ENCODE measurements at places on chromosomes 1 and 21. TPM values are rescaled to one million over a fixed set of nuclear protein-coding genes. Genes with fewer than 3 reads are reported as not detected.

Gene CTSS
- 7.7 TPM for polyA plus RNA-seq

Gene CHD5
- polyA plus RNA-seq: 0.28 TPM

Gene MSH4
- polyA plus RNA-seq: 0.60 TPM

Gene HNRNPU
- 758 TPM for polyA plus RNA-seq

Gene PLEKHA6
- 46.1 TPM for polyA plus RNA-seq

Gene SETSIP
- 0.52 TPM for polyA plus RNA-seq

All from left kidney (tissue), 8 donors.